ENCODE measurements at places on chromosomes 3 and 15. TPM values are rescaled to one million over a fixed set of nuclear protein-coding genes. Genes with fewer than 3 reads are reported as not detected.

GRCh38 chr15:101542306-101543025, 53.0 kb upstream of the PCSK6 start:
- no peak for DNase-seq

DNA sequence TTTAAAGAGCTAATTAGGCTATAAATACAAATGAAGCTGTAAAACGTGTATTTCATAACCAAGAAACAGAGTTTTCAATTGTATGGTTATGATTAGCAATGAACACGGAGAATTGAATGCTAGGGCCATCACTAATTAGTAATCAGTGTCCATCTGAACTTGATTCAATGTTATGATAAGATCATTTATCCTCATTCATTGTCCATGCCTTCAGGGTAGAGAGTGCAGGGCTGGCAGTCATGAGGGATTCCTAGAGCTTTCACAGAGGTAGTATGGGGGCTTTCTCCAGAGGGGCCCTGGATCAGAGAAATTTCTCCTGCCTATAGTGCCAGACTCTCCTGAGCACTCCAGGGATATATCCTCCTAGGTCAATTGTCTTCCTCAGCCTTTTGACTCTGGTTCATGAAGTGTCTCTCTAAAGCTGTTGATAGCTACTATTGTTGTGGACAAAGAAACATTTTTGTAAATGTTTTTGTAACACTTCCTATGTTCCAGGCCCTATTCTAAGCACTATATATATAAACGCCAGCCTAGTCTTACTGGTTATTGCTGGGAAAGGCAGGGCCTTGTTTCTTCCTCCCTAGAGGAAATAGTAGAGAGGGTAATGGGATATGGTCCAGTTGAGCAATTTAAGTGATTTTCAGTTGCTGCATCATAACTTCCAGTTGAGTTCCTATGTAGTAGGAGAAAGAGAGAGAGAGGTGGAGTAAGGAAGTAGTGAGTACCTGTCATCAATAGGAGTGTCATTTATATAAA, 249.0 kb downstream of the NFKBIZ start:
- no peak for DNase-seq

DNA sequence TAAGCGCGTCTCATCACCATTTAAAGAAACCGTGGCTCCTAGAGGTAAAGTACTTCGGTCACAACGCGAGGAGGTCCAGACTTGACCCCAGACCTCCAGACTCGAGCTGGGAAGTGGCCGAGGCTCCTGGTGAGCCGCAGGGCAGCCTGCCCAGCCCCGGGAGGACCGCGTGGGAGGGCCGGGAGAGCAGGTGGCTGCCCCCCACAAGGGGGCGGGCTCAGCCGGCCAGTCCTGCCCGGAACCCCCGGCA, at the start of gene SLC27A2:
SLC27A2 (plus strand) TSS at position 228 of the 250 bp plus-strand sequence. CDS start 232 bp downstream, outside the sequence.
- no peak for DNase-seq

DNA sequence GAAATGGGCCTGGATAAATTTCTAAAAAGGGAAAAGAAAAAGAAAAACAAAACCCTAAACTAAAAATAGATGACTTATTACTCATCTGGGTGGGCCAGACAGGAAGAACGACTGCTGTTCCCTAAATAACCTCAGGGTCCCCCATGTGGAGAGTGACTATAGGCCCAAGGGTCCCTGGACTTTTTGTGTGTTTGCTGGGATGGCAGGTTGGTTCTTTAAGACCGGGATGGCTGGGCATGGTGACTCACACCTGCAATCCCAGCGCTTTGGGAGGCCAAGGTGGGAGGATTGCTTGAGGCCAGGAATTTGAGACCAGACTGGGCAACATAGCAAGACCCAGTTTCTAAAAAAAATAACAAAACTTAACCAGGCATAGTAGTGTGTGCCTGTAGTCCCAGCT, 43.8 kb upstream of the TRA2B start:
- no peak for DNase-seq

The CCR9 gene
- total RNA-seq: 1.9 TPM

All from hematopoietic multipotent progenitor cell (in vitro differentiated cells).